ENCODE measurements at places on chromosomes 2 and 18.

GRCh38 chr2:201363857-201364560, 6.9 kb upstream of the FLACC1 start:
- DNase-seq: no peak

DNA sequence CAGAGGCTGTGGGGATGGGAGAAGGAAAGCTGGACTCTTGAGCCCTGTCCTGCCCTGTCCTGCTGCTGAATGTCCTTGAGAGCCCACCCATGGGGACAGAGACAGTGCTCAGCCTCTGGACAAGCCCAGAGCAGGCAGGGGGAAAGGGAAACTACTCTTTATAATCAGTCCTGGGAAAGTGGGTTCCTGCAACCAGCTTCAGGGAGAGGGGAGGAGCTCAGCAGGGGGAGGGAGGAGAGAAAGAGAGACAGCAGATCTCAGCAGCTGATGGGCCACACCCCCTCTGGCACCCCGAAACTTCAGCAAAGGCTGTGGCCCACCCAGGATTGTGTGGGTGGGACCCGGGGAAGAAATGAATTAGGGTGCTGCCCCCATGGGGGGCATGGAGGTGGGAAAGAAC, 11.6 kb downstream of the ECEL1 start:
- DNase-seq: no peak

DNA sequence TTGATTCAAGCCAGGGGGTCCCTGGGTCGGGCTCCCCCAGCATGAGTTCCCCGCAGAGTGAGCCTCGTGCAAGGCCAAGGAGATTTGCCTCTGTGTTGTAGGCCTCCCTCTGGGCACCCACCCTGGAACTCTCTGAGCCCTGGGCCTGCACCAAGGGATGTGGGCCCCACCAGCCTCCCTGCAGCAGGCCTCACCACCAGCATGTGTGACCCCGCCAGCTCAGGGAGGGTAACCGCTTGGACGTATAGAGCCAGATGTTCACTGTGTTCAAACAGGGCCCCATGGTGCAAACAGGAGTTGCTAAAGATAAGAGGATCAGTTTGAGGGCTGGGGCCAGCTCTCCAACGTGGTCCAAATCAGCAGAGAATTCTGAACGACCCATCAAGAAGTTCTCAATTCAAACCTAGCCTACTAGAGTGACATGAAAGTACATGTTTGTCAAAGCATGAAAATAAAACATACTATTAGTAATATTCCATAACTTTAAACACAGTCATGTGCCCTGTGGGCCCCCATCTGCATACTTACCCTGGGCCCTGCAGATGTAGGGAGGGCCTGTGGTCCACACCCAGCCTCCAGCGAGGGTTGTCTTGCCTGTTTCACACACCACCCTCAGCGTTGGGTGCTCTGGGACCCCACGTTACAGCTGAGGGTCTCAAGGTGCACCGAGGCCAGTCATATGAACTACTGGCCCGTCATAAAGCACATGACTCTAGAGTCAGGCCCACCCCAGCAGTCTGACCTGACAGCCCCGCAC, 5.5 kb upstream of the TUBB6 start:
- no peak for DNase-seq

DNA sequence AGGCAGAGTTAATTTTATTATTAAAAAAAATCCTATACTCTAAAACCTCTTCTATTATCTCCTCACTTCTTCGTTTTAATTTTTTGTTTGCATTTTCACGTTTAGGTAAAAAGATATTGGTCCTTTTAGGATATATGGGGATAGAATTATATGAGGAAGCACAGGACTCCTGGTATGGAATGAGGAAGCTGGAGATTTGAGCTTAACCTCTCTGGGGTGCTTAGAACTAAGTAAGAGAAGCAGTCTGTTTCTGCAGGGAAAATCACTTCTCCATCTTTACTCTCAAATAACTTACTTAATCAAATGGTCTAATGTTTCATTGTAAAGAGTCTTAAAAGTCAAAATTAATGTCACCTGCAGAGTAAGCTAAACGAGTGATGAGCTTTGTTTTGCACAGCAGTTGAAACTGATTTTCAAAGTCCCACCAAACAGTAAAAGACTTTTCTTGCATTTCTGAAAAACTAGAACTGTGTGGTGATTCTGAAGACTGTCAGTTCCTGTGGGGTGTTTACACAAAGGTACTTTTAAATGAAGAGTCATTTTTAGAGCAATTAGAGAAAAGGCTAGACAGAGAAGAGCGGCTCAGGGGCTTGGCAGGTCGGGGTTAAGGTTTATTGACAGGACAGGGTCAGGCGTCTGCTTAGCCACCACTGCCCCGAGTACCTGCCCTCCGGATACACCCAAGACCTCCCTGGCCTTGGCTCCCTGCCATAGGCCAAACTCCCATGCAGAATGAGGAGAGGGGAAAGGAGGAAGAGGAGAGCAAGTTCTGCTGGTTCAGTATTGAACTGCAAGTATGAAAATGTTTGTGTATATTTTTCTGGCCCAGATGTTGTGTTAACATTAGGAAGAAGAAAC, 21.6 kb downstream of the METAP1D start:
- no peak for DNase-seq

DNA sequence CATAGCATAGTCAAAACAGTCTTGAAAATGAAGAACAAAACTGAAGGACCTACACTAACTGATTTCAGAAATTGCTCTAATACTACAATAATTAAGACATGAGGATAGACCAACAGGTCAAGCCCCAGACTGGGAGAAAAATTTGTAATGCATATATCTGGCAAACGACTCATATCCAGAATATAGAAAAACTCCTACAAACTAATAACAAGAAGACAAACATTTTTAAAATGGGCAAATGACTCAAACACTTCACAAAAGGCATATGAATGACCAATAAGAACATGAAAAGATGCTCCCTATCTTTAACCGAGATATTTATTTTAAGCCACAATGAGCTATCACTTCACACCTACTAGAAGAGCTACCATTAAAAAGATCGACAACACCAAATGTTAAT, 14.2 kb downstream of the TGFBRAP1 start:
- no peak for DNase-seq

- DNase-seq: no peak
These were observed 519.2 kb upstream of the SPHKAP start for GRCh38 chr2:228700638-228701037.

DNA sequence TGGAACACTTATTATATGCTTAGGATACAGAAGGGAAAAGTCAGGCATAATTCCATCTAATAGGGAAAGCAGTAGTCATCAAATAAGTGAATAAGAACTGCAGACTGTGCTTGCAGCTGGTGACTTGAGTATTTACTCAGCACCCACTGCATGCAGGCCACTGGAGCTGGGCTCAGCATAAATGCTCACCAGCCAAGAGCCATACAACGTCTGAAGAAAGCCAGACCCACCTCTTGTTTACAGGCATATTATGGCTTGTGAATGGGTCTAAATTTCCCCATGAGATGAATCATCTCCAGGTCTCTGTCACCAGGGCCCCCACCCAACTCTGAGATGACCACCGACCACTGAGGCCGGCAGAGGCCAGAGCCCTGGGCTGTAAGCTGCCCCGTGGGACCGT, 123.8 kb upstream of the PKDCC start:
- DNase-seq: no peak
